ENCODE measurements at places on chromosomes 2 and 18.

- no peaks in the 10 kb centered on the region for H3K4me1 ChIP-seq
- H3K27me3 ChIP-seq, result no peaks in the 10 kb centered on the region
- H3K36me3 ChIP-seq, result no peaks in the 10 kb centered on the region
- DNase-seq, result no peak
- no peak overlapping the region for H3K27ac ChIP-seq
Observed at GRCh38 chr18:6328621-6329010, 86.1 kb downstream of the L3MBTL4 start.

- no peaks in the 10 kb centered on the region for H3K27me3 ChIP-seq
- no peaks in the 10 kb centered on the region for H3K36me3 ChIP-seq
- no peaks in the 10 kb centered on the region for H3K4me1 ChIP-seq
- no peak overlapping the region for H3K27ac ChIP-seq
Observed at GRCh38 chr18:12606592-12607315, 51.2 kb downstream of the SPIRE1 start.

GRCh38 chr2:181844551-181845290, 46.8 kb upstream of the ITPRID2 start:
- no peaks in the 10 kb centered on the region for H3K36me3 ChIP-seq
- H3K27me3 ChIP-seq, result no peaks in the 10 kb centered on the region
- H3K4me3 ChIP-seq, result no peak overlapping the region
- no peaks in the 10 kb centered on the region for H3K4me1 ChIP-seq

GRCh38 chr2:123035541-123035940, 989.5 kb upstream of the CNTNAP5 start:
- no peaks in the 10 kb centered on the region for H3K27me3 ChIP-seq
- H3K36me3 ChIP-seq, result no peaks in the 10 kb centered on the region
- H3K4me3 ChIP-seq, result no peak overlapping the region
- no peak for DNase-seq

DNA sequence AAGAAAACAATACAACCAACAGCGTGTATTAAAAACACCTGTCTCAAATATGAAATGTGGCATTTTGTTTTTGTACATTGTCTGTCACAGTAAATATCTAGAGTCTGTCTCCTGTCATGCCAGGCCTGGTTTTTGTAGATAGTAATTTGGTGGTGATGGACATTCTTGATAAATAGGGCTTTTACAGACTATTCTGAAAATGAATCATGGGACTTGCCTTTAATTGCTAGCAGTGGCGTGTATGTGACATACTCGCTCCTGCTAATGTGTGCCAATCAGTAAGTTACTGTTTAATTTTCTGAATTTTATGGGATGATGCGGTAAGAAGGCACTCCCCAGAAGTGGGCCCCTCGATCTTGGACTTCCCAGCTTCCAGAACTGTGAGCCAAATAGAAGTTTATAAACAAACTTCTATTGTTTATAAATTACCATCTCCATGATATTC, 83.7 kb downstream of the TANC1 start:
- no peaks in the 10 kb centered on the region for H3K36me3 ChIP-seq
- DNase-seq, result no peak
- no peak overlapping the region for H3K27ac ChIP-seq

- no peaks in the 10 kb centered on the region for H3K27me3 ChIP-seq
- no peak overlapping the region for H3K27ac ChIP-seq
- H3K4me3 ChIP-seq, result no peak overlapping the region
- H3K36me3 ChIP-seq, result no peaks in the 10 kb centered on the region
- no peaks in the 10 kb centered on the region for H3K4me1 ChIP-seq
Observed at GRCh38 chr2:234051374-234052070, 1.0 kb downstream of the SPP2 start.

DNA sequence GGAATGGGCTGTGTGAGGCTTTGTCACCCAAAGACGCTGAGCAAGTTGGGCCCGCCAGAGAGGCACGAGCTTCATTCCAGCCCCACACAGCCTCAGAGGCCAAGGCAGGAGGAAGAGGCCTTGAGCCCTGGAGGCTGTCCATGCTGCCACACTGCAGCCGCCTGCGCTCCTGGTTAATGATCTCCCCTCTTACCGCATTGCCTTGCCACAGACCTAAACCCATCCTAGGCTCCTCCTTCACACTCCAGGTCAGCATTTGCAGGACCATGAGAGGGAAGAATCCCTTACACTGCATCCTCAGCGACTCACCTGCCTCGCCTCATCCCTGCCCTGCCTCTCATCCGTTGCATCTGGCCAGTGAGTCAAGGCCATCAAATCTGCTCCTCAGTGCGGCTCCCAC, 24.6 kb downstream of the KIF3C start:
- H3K36me3 ChIP-seq, result no peaks in the 10 kb centered on the region
- no peak overlapping the region for H3K27ac ChIP-seq
- no peak for DNase-seq

- H3K36me3 ChIP-seq, result no peaks in the 10 kb centered on the region
- H3K4me3 ChIP-seq, result no peak overlapping the region
- peaks cover 3% of the 10 kb centered on the region for H3K4me1 ChIP-seq
- DNase-seq, result no peak
- no peaks in the 10 kb centered on the region for H3K27me3 ChIP-seq
Observed at GRCh38 chr2:147389218-147389617, 455.6 kb upstream of the ACVR2A start.

DNA sequence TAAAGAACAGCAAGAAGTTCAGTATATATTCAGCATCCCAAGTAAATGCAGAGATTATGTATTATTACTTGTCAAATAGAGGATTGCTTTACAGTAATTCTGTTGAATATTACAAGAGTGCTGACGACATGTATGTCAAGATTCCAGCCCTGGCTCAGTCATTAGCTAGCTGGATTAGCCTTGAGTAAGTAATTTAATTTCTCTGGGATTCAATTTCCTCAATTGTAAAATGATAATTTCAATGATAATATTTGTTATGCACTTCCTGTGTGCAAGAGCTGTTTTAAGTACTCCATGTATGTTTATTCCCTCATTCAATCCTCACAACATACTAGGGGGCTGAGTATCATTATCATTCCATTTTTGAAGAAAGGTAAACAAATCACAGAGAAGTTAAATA, 44.0 kb downstream of the TCF4 start:
- no peak overlapping the region for H3K4me3 ChIP-seq
- no peak for DNase-seq
- no peaks in the 10 kb centered on the region for H3K36me3 ChIP-seq
- H3K4me1 ChIP-seq, result peaks cover 4% of the 10 kb centered on the region
- H3K27me3 ChIP-seq, result no peaks in the 10 kb centered on the region

GRCh38 chr2:233443511-233444183, 89.4 kb downstream of the DGKD start:
- H3K4me3 ChIP-seq, result no peak overlapping the region
- H3K27me3 ChIP-seq, result no peaks in the 10 kb centered on the region
- H3K27ac ChIP-seq, result no peak overlapping the region
- DNase-seq, result peak; percentile 79
- no peaks in the 10 kb centered on the region for H3K36me3 ChIP-seq

GRCh38 chr2:195659114-195659513, 2.1 kb downstream of the SLC39A10 start:
- no peak overlapping the region for H3K27ac ChIP-seq
- H3K4me3 ChIP-seq, result no peak overlapping the region
- H3K27me3 ChIP-seq, result no peaks in the 10 kb centered on the region
- peak; percentile 41 for DNase-seq

GRCh38 chr2:191696966-191697365, 19.0 kb downstream of the NABP1 start:
- no peaks in the 10 kb centered on the region for H3K27me3 ChIP-seq
- H3K4me3 ChIP-seq, result no peak overlapping the region
- no peaks in the 10 kb centered on the region for H3K36me3 ChIP-seq
- DNase-seq, result no peak
- H3K4me1 ChIP-seq, result no peaks in the 10 kb centered on the region

GRCh38 chr2:157376041-157376440, 50.4 kb upstream of the ERMN start:
- H3K27ac ChIP-seq, result no peak overlapping the region
- no peaks in the 10 kb centered on the region for H3K27me3 ChIP-seq
- H3K4me3 ChIP-seq, result no peak overlapping the region
- H3K36me3 ChIP-seq, result no peaks in the 10 kb centered on the region

- H3K4me1 ChIP-seq, result no peaks in the 10 kb centered on the region
- no peak overlapping the region for H3K27ac ChIP-seq
- H3K36me3 ChIP-seq, result no peaks in the 10 kb centered on the region
Observed at GRCh38 chr2:160068906-160069305, 6.5 kb upstream of the PLA2R1 start.

- no peak overlapping the region for H3K27ac ChIP-seq
- H3K4me1 ChIP-seq, result no peaks in the 10 kb centered on the region
- no peak for DNase-seq
Observed at GRCh38 chr2:57934659-57935058, 111.9 kb upstream of the VRK2 start.

DNA sequence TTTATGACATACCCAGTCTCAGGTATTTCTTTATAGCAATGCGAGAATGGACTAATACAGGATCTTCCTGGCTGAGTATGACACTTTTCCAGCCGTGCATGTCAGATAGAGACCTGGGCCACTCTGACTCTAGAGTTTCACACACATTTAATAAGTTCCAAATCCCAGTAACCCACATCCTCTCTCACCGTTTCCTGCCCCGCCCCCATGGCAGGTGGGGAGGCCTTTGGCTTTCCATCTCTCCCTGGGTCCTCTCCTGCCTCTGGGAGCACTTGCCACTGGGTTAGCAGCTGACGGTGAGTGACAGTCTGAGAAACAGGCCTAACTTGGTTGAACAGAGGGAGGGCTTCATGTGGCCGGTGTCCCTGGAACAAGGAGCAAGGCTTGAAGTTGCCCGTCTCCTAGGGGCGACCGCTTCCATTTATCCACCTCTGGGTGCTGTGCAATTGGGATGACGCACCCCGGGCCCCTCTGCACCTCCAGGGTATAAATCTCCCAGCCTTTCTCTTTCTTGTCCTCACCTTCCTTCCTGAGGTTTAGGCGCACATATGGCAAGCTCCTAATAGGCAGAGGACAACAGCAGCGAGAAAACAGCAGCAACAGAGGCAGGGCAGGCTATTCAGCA, 152.7 kb upstream of the HDAC4 start:
- H3K27me3 ChIP-seq, result no peaks in the 10 kb centered on the region
- no peak for DNase-seq
- no peaks in the 10 kb centered on the region for H3K4me1 ChIP-seq
- H3K27ac ChIP-seq, result no peak overlapping the region

DNA sequence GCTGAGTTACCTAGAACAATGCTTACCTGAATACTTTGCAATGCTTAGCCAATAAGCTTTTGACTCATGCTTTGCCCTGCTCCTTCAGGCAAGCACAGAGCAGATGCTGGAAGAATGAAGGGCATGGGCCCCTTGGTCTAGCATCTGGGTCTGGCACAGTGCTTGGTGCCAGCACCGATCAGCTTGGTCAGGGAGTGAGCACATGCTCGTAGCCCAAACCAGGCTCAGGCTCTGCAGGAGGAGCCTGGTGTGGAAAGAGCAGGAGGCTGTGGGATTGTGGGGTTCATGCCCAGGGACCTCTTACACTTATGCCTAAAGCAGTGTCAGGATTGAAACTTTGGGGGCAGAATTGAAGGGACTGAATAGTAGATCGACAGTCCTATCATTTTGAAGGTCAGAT, 283.7 kb upstream of the PXDN start:
- no peak for DNase-seq
- no peaks in the 10 kb centered on the region for H3K4me1 ChIP-seq
- no peak overlapping the region for H3K4me3 ChIP-seq
- no peak overlapping the region for H3K27ac ChIP-seq
- H3K36me3 ChIP-seq, result no peaks in the 10 kb centered on the region

GRCh38 chr2:56613920-56614319, 430.1 kb downstream of the CCDC85A start:
- DNase-seq, result no peak
- no peak overlapping the region for H3K4me3 ChIP-seq
- H3K4me1 ChIP-seq, result no peaks in the 10 kb centered on the region
- no peaks in the 10 kb centered on the region for H3K27me3 ChIP-seq

- H3K27ac ChIP-seq, result peak overlapping the region; percentile 46
- peak; percentile 97 for DNase-seq
- H3K4me3 ChIP-seq, result no peak overlapping the region
- H3K36me3 ChIP-seq, result no peaks in the 10 kb centered on the region
Observed at GRCh38 chr2:190679813-190680591, 31.1 kb downstream of the NAB1 start.

DNA sequence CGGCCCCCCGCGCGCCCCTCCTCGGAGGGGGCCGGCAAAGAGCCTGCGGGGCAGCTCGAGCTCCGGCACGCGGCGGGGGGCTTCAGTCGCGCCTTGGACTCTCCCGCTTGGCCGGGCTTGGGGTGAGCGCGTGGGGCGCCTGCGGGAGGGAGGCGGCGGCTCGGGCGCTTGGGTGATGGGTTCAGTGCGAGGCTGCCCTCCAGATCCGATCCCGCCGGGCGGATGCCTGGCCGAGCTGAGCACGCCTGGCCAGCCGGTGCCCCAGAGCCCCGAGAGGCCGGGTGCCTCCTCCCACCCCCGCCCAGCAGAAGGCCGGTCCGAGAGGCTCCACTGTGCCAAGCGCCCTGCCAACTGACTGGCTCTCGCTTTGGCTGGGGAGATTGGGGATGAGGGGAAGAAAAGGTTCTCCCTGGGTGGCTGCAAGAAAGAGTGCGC, 273 bp upstream of the NXPH2 start:
- no peaks in the 10 kb centered on the region for H3K36me3 ChIP-seq
- peak overlapping the region; percentile 29 for H3K4me3 ChIP-seq
- DNase-seq, result peak; percentile 22

DNA sequence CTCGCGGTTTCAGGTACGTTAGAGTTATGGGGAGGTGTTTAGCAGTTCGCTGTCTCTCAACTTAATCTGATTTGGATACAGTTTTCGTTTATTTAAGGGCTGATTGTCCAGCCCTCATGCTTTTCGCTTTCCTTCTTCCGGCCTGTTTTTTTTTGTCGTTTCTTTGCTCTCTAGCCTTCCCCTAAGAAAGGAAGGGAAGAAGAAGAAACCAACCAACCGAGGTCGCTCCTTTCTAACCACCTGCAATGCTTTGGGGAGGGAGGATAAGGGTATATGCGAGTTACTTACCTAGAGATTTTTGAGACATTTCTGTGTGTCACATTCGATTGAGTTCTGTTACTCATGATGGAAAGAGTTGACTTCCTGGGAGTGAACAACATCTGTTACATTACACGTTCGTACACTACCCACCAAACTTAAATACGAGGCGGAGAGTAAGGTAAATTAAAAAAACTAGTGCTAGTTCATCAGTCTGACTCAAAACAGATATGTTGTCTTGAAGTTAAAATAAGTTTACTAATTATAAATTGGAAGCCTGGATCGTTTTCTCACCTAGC, 918 bp downstream of the EIF5B start:
- peak overlapping the region; percentile 40 for H3K4me3 ChIP-seq
- no peak overlapping the region for H3K27ac ChIP-seq
- no peaks in the 10 kb centered on the region for H3K27me3 ChIP-seq
- no peaks in the 10 kb centered on the region for H3K36me3 ChIP-seq
- DNase-seq, result peak; percentile 42
- no peaks in the 10 kb centered on the region for H3K4me1 ChIP-seq

DNA sequence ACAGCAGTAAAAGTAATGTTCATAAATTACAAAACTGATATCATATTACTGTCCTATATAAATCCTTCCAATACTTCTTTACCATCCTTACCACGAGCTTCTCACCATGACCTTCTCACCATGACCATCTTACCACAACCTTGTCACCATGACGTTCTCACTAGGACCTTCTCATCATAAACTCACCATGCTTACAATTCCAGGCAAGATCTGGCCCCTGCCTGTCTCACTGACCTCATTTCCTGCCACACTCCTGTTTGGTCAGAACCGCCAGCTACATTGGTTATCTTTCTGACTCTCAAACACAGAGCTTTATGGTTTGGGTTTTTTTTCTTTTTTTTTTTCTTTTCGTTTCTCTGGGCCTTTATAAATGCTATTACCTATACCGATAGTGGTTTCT, 827.6 kb downstream of the RNF144A start:
- no peak overlapping the region for H3K27ac ChIP-seq
- H3K4me3 ChIP-seq, result no peak overlapping the region
- no peaks in the 10 kb centered on the region for H3K4me1 ChIP-seq
- H3K27me3 ChIP-seq, result no peaks in the 10 kb centered on the region
- DNase-seq, result no peak

GRCh38 chr2:101753720-101754490, 56.4 kb downstream of the MAP4K4 start:
- no peak overlapping the region for H3K4me3 ChIP-seq
- H3K4me1 ChIP-seq, result peaks cover 3% of the 10 kb centered on the region
- H3K27me3 ChIP-seq, result no peaks in the 10 kb centered on the region
- H3K27ac ChIP-seq, result no peak overlapping the region

Data from mesendoderm (in vitro differentiated cells).